Activated CD4-positive, alpha-beta memory T cell treated with anti-CD3 and anti-CD28 coated beads, Interleukin-2, amount 10 ng/mL, durations not matched to agents 7 days and 5 days (primary cell): ENCODE measurements at places on chromosomes 12 and 14. TPM values are rescaled to one million over a fixed set of nuclear protein-coding genes. Genes with fewer than 3 reads are reported as not detected.

DNA sequence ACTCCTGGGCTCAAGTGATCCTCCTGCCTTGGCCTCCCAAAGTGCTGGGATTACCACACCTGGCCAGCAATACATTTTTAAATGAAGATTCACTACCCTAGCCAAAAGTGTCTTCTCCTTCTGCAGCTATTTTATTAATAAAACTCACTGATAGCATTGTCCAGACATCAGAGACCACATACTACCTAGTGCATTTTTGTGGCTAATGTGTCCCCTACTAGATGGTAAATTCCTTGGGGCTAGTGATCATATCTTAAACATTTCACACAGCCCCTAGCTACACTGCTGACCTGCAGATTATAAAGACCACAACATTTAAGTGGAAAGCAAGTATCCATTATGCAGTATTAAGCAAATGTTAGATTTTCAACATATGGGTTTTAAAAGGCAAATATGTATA lies 17.0 kb downstream of the DTD2 start:
- DNase-seq = no peak

GRCh38 chr12:66423266-66423665 lies 121.0 kb downstream of the HELB start:
- no peak for DNase-seq

DNA sequence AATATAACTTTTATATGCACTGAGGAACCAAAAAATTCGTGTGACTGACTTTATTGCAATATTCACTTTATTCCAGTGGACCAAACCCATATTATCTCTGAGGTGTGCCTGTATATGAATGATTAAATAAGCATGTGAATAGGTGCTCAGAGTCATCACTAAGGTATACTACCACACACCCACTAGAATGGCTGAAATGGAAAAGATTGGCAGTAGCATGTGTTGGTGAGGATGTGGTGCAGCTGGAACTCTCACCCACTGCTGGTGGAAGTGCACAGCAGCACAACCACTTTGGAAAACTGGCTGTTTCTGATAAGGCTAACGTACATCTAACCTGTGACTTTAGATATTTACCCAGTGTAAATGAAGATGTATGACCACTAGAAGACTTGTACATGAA lies 36.8 kb downstream of the GOLGA5 start:
- DNase-seq = no peak

GRCh38 chr14:23094666-23095195 lies at the start of gene ACIN1:
Gene ACIN1 (minus strand): TSS chr14:23095136. CDS start chr14:23095112, 24 bp downstream.
- DNase-seq = peak; percentile 75

- DNase-seq = no peak
These were observed 843.2 kb downstream of the GALC start for GRCh38 chr14:87149583-87150354.

GRCh38 chr14:32602699-32603098 lies 273.6 kb downstream of the AKAP6 start:
- DNase-seq = no peak

FSCB gene
- not detected for total RNA-seq

GRCh38 chr14:75427126-75427481 lies 718 bp upstream of the JDP2 start:
- no peak for DNase-seq

GRCh38 chr12:63068857-63069442 lies 82.1 kb downstream of the AVPR1A start:
- DNase-seq = no peak

NTN4 gene
- 0.63 TPM for total RNA-seq

TMEM233 gene
- total RNA-seq = not detected

DNA sequence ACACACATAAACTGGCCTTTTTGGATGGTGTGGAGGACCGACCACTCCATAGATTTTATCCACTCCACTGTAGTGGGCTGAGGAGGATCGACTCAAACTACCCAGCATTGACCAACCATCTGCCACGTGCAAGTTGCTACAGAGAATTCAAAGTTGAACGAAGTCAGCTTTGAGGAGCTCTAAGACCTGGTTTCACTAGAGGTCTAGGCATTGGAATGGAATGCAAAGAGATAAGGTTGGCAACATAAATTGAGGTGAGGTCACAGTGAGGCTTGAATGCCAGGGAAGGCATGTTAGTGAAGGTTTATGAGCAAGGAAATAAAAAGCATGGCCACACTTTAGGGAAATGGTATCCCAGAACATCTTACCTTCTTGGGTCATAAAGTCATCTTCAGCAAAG lies 14.5 kb downstream of the VWF start:
- no peak for DNase-seq

DNA sequence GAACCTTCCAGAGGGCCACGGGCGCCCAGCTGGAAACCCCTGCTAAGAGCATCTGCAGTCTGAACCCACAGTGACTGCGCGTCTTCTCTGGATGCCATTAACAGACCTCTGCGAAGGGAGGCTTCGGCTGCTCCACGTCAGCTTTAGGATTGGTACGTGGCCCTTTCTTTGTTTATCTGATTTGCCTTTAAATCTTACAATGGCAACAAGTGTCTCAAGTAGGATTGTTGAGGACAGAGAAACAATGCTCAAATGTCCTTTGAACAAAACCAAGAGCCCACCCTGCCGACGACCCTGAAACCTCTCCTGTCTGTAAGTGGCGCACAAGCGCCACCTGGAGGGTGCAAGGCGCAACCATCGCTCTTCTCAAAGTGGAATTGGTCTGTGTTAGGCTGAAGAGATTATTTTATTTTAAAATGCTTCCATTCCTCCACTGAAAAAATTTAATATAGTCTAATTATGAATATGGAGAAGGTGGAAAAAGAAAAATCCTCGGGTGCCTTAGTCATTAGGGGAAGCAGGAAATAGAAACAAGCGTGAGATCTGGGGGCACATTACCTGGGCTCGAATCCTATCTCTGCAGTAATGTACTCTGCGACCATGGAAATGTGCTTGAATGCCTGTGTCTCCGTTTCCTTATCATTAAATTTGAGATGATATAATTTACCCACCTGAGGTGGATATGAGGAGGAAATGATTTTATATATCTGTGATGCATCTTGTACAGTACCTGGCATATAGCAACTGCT lies 82.6 kb upstream of the PTPRB start:
- DNase-seq = no peak

GRCh38 chr14:99561864-99562263 lies 42.1 kb downstream of the CCDC85C start:
- DNase-seq = no peak

ABCD2 gene
- 19.6 TPM for total RNA-seq

DHRS4 gene
- total RNA-seq = 17.6 TPM

DNA sequence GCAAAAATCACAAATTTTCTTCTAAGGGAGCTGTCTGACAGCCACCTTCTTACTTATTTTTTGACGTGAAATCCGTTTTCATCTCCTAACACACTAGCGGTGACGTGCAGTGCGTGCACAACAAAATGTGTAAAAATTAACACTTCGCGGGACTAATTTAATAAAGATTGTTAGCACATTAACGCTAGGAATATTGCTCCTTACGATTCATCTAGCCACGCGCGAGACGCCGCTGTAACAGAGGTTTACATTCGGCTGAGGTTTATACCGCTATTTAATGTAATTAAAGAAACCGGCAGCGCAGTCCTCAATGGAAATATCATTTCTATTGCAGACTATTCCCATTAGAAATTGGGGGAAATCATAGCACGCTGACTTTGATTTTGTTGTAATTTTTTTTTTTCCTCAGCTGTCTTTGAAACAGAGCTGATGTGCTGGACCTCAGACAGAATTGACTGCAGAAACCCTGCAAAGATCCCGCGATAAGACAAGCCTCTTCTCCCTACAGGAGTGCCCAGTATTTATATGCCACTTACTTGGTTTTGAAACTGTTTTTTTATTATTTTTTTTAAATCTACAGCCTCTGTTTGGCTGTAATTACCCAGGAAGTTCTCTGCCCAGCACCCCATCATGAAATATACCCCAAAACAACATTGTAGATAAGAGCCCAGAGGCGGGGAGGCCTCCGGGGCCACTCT lies 31.2 kb downstream of the BCL11B start:
- no peak for DNase-seq

BATF gene
- 63.0 TPM for total RNA-seq

DNA sequence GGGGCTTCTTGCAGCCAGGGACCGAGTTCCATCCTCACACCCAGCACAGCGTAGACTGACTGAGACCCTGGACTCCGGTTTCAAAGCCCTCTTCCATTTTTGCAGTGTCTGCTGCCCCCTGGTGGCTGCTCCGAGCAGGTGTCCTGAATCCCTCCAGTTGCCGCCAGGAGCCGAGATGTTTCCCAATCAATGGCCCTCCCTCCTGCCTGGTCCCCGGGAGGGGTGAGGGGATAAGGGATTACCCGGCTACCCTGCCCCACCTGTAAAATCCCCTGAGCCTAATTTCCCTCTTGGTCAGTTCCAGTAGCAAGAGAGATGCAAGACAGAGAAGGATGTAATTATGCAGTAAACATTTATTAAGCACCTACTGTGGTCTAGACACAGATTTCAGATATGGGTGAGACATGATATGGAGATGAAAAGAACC lies 55.0 kb downstream of the PHETA1 start:
- DNase-seq = peak; percentile 63

ATP5MC2 gene
- 341 TPM for total RNA-seq

DNA sequence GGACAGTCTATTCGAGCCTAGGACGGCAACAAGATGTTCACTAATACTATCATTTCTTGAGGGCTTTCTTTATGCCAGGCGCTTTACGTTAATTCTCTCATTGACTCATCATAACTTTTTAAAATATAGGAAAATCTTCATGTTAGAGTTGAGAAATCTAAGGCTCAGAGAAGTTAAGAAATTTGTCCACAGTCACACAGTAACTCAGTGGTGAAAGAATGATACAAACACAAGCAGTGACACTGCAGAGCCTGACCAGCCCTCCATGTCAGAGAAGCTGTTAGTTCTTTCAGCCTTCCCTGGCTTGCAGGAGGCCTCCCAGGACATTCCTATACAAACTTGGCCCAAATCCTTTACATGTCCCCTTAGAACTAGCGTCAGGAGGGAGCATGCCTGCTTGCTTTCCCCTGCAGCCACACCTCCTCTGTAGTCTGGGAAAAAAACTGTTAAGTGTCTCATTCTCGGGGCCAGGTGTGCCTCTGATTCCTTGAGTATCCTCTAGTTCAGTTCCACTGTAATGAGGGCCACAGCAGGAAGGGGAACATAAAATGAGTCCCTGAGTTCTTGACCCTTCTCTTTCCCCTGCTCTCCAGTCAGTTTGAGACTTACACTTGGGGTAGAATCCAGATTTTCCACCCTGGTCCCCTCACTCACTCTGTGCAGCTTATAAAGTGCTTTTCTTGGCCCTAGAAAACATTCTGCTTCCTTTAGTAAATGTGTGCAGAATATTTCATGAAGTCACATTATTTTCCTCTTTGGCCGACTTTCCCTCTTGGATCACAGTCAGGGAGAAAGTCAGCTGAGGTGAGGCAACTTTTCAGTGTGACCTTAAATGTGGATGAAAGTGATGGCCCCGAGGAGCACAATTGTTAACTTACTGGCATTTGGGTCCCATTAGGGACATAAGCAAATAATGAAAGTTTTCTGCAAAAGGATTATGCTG lies 152.2 kb upstream of the HIF1A start:
- no peak for DNase-seq

DNA sequence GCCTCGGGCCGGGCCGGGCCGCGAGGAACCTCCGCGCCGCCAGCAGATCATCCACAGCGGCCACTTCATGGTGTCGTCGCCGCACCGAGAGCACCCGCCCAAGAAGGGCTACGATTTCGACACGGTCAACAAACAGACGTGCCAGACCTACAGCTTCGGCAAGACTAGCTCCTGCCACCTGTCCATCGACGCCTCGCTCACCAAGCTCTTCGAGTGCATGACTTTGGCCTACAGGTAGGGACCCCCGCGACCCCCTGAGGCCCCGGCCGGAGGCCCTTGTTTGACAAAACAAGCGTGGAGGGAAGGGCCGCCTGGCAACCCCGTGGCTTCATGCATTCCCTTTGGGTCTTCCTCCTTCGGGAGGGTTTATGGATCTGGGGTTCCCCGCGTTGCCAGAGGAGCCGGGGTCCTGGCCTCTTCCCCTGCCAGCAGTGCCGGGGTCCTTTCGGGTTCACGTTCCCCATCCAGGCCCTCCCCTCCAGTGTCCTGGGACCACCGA lies 526 bp downstream of the MLXIP start:
- peak; percentile 37 for DNase-seq

GRCh38 chr12:15982921-15983320 lies 71.8 kb downstream of the DERA start:
- DNase-seq = no peak

DNA sequence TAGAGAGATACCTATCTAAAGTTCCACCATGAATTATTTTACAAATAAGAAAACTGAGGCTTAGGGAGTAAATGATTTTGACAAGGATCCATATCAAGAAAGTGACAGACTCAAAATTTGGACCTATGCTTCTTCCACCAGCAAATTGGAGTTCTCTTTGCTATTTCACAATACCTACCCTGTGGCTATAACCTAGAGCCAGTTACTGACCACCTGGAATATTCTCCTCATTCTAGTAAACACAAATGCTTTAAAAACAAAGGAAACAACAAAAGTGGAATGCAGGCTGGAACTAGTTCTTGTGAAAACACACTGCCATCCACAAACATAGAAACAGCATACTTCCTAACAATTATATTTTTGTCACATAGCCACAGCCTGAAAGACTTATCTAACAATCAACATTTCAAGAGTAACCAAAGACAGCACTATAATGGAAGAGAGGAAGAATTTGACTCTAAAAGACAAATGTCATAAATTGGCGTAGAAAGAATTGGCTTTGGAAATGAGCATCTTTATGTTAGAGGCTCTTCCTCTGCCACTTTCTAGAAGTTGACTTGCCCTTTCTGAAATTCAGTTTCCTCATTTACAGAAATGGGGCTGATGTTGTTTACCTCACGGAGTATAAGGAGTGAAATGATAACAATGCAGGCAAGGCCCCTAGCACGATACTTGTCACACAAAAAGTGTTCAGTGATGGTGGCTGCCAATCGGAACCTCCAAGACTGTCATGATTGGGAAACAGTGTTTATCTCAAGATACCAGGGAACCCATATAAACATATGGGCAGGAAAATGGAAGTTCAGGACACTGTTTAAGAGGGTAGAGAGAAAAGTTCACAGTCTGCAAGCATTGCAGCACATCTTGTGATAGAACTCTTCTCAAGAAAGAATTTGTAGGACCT lies 138.6 kb upstream of the LGR5 start:
- no peak for DNase-seq

DNA sequence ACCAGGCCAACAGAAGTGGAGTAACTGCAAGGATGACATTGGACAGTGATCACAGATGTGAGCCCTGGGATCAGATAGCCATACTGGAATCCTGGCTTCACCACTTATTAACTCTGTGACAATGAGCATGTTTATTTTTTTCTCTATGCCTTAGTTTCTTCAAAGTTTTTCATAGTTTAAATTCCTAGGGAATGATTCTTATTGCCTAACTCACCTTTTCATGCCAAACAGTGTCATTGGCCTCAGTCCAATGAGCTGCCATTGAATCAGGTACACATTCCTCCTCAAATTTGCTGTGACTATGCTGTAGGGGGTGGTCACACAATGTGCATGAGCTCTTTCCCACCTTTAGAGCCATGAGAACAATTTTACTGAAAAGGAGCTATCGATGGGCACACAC lies 342.3 kb downstream of the SYT1 start:
- no peak for DNase-seq

IRAK3 gene
- 1.0 TPM for total RNA-seq

MYF5 gene
- total RNA-seq = not detected

IL31 gene
- not detected for total RNA-seq

GRCh38 chr12:130650131-130650530 lies 66.0 kb downstream of the RIMBP2 start:
- no peak for DNase-seq

TSPAN11 gene
- total RNA-seq = not detected

MYL2 gene
- total RNA-seq = not detected

APOF gene
- total RNA-seq = not detected

GRCh38 chr14:95195031-95195430 lies 37.7 kb upstream of the DICER1 start:
- DNase-seq = no peak
